Right renal pelvis (tissue), 4 donors: ENCODE measurements at places on chromosomes 11 and 22.

GRCh38 chr11:45745065-45745811 is 59.7 kb upstream of the SLC35C1 start:
- DNase-seq, result no peak

DNA sequence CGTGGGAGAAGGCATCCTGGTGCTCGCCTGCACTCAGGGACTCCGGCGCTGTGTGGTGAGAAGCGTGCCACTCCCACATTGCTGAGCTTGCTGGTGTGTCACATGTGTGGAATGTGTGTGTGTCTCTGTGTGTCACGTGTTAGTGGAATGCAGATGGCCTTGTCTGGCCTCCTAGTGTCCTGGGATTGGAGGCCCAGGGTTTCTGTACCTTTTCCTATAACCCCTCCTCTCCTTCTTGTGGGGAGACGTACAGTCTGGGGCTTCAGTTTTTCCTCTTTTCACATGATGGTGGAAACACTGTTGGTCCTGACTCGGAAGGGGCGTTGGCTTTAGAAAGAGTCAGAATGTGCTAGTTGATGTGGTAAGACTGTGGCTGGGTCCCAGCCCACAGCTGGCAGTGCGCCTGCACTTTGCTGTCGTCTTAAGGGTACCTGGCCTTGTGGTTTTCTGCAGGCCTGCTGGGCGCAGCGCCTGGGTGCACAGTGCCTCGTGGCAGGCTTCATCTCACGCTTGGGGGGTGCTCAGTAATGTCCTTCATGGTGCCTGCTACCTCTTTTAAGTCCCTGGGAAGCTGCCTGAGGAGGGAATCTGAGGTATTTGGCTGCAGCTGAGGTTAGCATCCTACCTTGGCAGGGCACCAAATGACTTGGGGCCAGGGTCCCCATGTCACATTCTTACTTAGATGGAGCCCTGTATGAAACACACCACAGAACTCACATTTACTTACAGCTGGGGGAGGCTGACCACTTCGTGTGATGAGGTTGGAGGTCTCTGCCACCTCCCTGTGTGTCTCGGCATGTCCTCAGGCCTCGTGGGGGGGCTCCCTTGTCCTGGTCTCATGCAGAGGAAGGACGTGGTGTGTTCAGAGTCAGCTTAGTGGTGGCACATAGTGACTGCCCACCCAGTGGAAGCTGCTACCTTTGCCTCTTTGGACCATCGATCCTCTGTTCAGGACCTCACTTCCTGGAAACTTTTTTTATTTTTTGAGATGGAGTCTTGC is 61.9 kb downstream of the MED15 start:
- DNase-seq, result no peak

- DNase-seq, result peak; percentile 83
Measured at GRCh38 chr11:1873048-1873812, 18.5 kb downstream of the PRR33 start.

- DNase-seq, result no peak
Measured at GRCh38 chr22:44336962-44337677, 24.4 kb upstream of the SHISAL1 start.

GRCh38 chr22:50508897-50509296 is 873 bp downstream of the NCAPH2 start:
- no peak for DNase-seq

GRCh38 chr22:43152003-43152356 is 621 bp downstream of the TSPO start:
- DNase-seq, result no peak

DNA sequence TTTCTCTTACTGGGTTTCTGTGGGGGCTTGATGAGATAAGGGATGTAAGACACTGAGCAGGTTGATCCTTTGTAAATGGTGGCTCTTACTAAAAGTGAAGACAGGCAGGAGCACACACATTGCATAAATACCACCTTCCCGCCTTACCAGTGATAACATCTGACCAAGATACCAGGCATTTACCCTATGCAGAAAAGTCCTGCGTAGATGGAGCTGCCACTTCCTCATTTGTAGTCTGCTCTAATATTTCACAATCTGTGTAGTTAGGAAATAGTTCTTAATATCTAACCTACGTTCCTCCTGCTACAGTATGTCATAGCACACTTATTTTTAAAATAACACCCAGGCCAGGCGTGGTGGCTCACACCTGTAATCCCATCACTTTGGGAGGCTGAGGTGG is 23.9 kb upstream of the SWAP70 start:
- DNase-seq, result no peak

- DNase-seq, result no peak
Measured at GRCh38 chr11:125210066-125210465, 45.5 kb downstream of the PKNOX2 start.

- no peak for DNase-seq
Measured at GRCh38 chr11:20027556-20028013, 132.7 kb downstream of the DBX1 start.

GRCh38 chr22:45817745-45818423 is 146.2 kb downstream of the ATXN10 start:
- DNase-seq, result peak; percentile 15

DNA sequence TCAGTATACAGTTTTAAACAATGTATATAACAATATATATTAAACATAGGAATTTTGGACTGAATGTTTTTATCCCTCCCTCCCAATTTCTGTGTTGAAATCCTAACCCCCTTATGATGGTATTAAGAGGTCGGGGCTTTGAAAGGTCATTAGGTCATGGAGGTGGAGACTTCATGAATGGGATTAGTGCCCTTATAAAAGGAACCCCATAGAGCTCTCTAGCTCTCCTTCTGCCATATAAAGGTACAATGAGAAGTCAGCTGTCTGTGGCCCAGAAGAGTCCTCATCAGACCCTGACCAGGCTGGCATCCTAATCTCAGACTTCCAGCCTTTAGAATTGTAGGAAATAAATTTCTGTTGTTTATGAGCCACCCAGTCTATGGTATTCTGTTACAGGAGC is 6.5 kb downstream of the NNMT start:
- DNase-seq, result no peak

- no peak for DNase-seq
Measured at GRCh38 chr11:130486391-130486836, 38.0 kb downstream of the ADAMTS15 start.

DNA sequence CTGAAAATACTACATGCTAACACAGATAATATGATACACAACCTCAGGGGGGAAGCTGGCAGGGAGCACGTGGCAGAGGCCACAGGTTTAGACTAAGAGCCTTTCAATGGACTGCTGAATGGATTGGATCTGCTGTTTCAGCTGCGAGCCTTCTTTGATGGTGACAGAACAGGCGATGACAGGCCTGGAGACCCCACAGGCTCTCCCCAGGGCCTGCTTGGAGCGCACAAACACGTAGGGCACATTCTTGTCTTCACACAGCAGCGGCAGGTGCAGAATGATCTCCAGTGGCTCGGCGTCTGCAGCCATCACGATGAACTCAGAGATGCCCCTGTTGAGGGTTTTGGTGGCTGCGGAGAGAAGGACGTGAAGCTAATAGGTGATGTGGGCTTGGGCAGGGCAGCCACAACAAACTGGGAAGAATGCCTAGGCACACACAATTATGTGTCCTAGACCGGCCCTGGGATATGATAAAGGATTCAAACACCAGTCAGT is 13.8 kb downstream of the SNU13 start:
- DNase-seq, result no peak

DNA sequence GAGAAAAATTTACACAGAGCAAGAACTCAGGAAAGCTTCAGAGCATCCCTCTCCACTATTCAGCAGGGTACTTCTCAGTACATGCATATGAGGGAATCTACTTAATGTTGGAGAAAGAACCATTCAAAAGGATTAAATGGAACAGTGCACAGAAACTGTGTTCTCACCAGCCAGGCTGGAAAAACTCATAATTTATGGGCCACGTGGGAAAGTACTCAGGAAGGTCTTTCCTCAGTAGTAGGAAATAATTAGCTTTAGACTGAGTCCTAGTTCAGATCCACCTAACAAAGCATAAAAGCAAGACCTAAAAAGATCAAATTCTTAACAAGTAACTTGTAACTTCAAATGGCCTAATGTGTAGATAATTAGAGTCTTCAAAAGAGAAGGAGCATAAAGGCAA is 134.0 kb downstream of the FAM76B start:
- DNase-seq, result no peak

DNA sequence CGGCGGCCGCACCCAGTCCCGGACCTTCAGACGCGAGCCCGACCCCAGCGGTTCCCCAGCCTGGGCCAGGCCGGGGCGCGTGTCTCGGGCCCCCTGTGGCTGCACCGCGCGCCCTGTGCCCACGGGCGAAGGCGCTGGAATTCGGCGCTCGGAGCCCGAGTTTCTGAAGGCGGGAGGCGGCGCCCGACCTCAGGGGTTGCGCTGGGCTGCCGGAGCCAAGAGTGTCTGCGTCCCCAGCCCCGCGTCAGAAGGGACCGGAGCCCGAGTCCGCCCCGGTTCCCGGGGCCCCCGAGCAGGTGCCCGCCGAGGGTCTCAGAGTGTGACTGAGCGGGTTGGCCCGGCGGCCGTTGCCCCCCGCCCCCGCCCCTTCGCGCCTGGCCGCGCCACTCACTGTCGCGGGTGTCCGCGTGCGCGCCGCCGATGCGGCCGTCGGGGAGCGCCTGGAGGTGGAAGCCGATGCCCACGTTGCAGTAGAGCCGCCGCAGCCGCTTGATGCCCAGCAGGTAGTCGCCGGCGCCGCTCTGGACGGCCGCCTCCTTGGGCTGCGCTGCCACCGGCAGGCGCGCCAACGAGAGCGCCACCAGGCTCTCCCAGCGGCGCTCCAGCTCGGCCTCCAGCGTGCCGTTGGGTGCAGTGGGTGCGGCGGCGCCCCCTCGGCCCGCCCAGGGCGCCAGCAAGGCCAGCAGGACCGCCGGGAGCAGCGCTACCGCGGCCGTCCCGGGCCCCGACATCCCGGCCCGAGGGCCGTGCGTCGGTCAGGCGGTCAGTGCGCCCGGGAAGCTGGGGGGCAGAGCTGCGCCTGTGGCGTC is 583 bp downstream of the FGF4 start:
- no peak for DNase-seq

- DNase-seq, result no peak
Measured at GRCh38 chr11:37282367-37282766, 684.3 kb upstream of the RAG2 start.

DNA sequence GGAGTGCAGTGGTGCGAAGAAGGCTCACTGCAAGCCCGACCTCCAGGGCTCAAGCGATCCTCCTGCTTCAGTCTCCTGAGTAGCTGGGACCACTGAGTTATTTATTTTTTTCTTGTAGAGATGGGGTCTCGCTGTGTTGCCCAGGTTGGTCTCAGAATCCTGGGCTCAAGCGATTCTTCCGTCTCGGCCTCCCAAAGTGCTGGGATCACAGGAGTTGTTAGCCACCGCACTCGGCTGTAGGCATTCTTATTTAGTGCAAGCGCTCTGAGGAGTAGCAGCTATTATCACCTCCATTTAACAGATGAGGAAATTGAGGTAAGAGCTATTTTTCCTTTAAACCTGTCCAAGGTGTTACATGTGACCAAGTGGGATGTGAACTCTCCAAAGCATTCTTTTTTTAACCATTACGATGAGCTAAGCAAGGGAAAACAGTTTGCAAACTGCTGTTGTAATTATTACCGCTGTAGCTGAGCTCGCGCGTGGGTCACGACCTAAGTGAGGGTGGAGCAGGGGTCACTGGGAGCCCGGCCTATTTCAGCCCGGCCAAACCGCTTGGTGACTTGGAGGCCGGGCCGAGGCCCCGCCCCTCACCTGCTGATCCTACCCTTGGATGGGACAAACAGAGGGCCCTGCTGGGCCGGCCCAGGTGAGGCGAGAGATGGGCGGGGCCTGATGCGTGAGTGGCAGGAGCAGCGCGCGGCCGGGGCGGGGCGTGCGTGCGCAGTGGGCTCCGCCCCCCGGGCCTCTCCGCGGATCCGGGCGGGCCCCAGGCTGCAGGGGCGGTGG is 449 bp upstream of the KREMEN1 start:
- peak; percentile 75 for DNase-seq

- no peak for DNase-seq
Measured at GRCh38 chr11:133681901-133682300, 149.6 kb upstream of the OPCML start.

GRCh38 chr11:132992838-132993631 is 539.3 kb downstream of the OPCML start:
- DNase-seq, result no peak

- no peak for DNase-seq
Measured at GRCh38 chr11:73478737-73479347, 102.6 kb downstream of the RELT start.

DNA sequence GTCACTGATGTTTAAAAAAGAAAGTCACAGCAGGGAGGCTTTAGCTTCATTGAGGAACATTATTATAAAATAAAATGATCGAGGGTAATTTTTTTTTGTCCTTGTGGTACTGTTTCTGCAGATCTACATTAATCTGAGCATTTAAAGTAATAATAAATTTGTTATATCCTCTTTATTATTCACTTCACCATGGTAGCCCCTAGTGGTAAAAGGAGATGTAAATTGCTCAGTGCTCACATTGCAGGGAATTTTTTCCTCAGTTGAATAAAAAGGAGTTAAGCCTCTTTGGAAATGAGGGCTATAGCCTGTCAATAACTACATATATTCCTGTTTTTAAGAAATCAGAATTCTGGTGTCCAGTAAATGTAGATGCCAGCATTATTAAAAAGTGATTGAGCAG is 99.7 kb upstream of the VPREB1 start:
- DNase-seq, result no peak

DNA sequence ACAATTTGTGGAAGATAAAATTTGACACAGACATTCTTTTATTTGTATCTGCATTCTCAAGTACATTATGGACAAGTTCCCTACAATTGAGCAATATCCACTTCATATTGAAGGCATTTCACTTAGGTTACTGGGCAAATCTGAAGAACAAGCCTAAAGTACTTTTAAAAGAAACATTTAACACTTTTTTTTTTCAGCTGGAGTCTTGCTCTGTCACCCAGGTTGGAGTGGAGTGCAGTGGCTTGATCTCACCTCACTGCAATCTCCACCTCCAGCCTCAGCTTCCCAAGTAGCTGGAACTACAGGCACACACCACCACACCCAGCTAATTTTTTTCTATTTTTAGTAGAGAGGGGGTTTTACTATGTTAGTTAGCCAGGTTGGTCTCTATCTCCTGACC is 70.2 kb downstream of the OR4C45 start:
- DNase-seq, result no peak

DNA sequence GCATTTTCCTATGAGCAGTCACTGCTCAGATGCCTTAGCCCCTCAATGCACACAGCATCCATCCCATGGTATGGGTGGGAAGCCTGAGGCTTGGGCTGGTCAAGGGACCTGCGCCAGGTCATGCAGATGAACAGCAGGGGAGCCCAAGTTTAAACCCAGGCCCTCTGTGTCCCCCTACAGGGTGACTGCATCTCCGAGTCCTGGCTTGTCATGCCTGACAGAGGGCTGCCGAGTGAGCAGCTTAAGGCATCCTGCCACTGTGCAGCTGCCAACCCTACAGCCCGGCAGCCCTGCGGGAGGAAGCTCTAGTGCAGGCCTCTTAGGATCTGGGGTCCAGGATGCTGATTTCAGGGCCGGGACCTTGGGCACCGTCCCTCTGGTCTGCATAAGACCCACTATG is 10.0 kb downstream of the IL2RB start:
- DNase-seq, result no peak

- no peak for DNase-seq
Measured at GRCh38 chr11:57239348-57239747, 2.3 kb upstream of the APLNR start.

GRCh38 chr11:102724904-102725500 is at the start of gene MMP8:
TSS of gene MMP8 (minus strand) at chr11:102724954. CDS start at chr11:102724855, 99 bp downstream.
- DNase-seq, result no peak

- DNase-seq, result no peak
Measured at GRCh38 chr11:45527898-45528297, 137.5 kb downstream of the CHST1 start.

- no peak for DNase-seq
Measured at GRCh38 chr22:18091478-18091877, 13.7 kb downstream of the PEX26 start.
